ENCODE measurements at places on chromosomes 7 and 10.

- DNase-seq = no peak
These were observed 159.8 kb downstream of the SH3PXD2A start for GRCh38 chr10:103695584-103696005.

DNA sequence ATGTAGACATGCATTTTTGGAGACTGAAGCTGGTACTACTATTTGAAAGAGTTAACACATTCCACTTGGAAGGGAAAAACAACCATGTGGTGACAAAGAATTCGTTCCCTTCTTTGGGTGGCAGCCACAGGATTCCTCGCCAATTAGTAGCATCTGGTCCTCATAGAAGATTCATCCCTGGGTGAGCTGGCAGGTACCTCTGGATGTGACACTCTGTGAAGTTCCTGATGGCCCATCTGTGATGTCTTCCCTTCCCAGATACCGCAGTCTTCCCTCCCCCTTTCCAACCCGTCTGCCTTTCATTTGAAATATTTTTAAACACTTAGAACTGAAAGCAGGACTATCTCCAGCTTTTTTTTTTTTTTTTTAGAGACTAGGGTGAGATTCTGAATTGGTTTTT is 569.5 kb downstream of the TYW1 start:
- DNase-seq = no peak

DNA sequence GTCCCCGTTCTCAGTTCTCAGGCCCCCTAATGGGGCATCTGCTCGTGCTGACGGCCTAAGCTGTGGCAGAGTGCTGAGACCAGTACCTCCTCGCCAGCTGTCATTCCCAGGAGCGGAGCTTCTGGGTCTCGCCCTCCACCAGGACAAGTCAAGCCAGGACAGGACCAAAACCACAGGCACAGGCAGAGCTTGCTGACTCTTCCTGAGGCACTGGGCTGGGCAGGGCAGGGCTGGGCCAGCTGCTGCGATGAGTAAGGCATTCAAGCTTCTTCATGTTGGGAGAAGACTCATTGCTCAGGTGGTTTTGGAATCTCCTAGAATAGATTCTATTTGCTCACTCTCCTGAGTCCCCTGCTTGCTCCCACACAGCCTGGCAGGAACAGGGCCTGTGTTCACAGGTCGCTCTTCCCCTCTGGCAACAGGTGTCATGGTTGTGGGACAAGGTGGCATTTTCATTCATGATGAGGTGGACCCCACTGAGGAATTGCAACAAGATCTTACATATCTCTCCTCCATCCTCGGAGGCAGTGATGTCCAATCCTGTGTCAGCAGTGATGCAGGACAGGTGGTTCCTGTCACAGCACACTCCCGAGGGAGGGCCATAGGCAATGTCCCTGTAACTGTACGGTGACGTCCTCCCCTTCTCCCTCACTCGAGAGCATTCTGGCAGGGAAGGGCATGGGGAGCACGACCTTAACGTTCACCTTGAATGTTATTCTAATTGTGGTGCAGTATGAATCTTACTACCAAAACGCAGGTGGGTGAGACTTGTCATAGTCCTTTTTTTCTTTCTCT is 17.0 kb upstream of the SH3PXD2A start:
- no peak for DNase-seq

GRCh38 chr7:84637568-84638338 is 443.2 kb upstream of the SEMA3A start:
- peak; percentile 2 for DNase-seq

GRCh38 chr7:87129332-87129731 is 22.9 kb upstream of the DMTF1 start:
- no peak for DNase-seq

DNA sequence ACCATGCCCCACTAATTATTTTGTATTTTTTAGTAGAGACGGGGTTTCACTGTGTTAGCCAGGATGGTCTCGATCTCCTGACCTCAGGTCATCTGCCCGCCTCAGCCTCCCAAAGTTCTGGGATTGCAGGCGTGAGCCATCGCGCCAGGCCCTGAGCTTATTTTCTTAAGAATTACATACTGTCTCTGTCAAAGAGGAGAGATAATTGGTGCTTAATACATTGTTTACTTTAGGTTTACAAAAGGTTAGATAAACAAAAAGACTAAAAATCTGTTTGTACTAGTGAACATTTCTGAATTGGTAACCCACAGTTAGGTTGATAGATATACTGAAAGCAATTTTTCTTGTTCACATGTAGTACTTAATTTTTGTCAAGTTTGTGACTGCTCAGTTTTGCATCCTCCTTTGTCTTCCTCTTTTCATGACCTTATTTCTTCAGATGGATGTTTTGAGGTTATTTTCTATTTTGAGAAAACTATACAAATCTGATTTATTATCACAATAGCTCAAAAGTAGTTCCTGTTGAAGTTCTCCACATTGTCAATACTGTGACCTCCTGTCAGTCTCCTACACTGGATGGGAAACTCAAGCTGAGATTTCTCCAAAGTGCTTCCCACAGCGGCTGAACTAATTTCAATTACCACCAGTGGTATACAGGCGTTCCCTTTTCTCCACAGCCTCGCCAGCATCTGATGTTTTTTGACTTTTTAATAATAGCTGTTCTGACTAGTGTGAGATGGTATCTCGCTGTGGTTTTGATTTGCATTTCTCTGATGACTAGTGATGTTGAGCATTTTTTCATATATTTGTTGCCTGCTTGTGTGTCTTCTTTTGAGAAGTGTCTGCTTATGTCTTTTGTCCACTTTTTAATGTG is 22.5 kb downstream of the HHEX start:
- peak; percentile 59 for DNase-seq

GRCh38 chr10:50341987-50342386 is 90.7 kb upstream of the ASAH2 start:
- DNase-seq = no peak

DNA sequence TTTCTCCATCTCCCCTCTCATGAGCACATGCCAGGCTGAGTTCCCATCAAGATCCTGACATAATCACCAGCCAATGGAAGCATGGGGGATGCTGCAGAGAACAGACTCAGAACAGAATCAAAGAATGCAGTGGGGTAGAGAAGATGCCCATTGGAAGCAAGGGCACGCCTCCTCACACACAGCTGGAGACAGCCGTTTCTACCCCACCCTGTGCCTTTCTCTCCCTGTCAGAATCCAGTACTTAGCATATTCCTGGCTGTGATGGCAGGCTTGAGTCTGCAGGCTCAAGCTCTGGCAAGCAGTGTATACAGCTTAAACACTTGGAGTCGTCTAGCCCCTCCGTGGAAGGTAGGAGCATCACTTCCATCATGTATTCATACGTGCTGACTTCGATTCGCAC is 867.9 kb downstream of the NRG3 start:
- no peak for DNase-seq

DNA sequence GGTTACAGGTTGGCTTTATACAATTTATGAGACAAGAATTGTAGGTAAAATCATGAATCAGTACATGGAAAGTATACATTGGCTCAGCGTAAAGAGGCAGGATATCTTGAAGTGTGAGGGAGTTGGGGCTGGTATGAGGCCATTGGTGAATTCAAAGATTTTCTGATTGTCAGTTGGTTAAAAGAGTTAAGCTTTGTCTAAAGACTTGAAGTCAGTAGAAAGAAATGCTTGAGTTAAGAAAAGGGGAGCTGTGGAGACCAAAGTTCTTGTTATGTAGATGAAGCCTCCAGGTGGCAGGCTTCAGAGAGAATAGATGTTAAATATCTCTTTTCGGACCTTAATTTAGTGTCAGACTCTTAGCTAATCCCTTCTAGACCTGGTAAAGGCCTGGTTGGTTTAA is 341.0 kb downstream of the GALNT17 start:
- no peak for DNase-seq

DNA sequence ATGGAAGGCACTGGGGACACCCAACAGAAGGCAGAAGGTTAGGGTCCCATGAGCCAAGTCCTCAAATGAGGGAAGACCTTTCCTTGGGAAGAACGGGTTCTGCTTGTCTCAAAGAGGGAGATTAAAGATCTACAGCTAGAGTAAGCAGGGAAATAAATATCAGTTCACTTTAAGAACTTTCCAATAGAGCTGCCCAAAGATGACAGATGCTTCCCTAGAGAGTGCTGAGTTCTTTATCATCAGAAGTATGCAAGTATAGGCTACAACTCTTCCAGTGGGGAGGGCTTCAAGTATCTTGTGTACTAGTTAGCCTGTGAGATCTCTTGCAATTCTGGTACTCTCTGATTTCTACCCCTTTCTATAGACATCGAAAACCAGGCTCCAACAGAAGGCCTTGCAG is 39.4 kb downstream of the EMX2 start:
- no peak for DNase-seq

GRCh38 chr7:55092975-55093373 is 74.2 kb downstream of the EGFR start:
- DNase-seq = no peak

- DNase-seq = no peak
These were observed 261.5 kb downstream of the SNX10 start for GRCh38 chr7:26553128-26553527.

DNA sequence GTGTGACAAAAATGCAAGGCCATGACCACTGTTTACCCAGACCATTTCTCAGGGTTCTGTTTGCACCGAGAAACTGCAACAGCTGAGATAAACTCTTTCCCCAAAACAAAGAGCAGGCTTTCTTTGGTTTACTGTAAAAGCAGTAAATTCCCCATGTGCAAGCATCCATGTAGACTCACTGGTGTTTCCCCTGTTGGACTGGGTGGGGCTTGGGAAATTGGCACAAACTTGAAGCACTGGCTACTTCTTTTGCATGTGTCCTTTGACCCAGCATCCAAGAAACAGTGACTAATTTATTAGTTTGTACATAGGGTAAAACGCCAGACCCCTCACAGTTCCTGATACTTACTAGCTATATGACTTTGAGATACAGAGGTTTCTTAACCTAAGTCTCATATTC is 12.3 kb downstream of the IQUB start:
- no peak for DNase-seq

- no peak for DNase-seq
These were observed 1.1 kb downstream of the KIAA1217 start for GRCh38 chr10:24209946-24210491.

DNA sequence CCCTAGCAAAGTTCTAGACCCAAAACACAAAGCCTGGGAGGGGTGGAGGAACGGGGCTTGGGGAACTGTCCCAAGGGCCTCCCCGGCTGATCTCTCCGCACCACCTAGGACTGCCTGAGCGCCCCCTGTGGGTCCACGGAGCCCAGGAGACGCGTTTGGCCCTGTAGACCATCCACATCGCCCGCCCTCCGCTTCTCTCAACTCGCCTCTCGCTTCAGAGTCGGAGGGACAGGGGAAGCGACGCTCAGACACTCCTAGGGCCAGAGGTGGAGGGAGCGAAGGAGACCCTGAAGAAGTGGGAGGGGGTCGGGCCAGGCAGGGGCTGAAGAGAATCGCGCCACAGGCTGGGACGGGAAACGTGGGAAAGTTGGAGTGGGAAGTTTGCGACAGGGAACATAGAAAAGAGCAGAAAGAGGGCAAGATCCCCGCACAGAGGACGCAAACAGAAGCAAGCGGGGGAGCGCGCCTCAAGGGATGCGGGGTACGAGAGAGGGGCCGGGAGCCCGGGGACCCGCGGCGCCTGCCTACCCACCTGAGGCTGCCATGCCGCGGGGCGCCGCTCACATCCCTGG is 378 bp downstream of the PIK3AP1 start:
- DNase-seq = peak; percentile 86

DNA sequence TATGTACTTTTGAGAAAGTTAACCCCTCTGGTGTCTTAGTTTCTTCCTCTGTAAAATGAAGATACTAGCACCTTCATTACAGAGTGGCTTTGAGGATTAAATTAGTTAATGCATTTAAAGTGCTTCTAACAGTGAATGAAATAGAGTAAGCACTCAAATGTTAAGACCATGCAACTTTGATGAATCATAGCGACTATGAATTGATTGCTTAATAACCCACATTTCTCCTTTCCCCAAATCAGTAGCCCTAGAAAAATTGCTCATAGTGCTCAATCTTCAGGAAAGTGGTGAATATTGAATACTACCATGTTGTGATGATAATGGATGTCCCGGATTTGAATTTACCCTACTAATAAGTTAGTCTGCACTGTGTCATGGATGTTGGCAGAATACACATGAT is 48.1 kb downstream of the CD36 start:
- DNase-seq = peak; percentile 67

DNA sequence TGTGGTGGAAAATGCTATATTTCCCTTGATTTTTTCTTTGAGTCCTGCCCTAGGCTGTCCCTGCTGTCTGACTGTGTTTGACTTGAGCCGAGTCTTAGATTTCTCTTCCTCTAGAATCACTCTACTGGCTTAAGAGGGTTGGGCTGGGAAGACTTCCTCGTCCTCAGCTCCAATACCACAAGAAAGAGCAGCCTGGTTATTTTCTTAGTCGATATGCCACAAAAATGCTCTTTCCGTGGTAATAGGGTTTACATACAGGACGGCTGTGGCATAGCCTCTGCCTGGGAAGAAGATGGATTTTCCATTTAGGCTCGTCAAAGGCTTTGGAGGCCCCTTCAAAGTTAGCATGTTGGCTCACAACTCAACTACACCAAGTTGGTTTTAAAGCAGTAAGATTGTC is 212.0 kb upstream of the IGFBP3 start:
- no peak for DNase-seq

DNA sequence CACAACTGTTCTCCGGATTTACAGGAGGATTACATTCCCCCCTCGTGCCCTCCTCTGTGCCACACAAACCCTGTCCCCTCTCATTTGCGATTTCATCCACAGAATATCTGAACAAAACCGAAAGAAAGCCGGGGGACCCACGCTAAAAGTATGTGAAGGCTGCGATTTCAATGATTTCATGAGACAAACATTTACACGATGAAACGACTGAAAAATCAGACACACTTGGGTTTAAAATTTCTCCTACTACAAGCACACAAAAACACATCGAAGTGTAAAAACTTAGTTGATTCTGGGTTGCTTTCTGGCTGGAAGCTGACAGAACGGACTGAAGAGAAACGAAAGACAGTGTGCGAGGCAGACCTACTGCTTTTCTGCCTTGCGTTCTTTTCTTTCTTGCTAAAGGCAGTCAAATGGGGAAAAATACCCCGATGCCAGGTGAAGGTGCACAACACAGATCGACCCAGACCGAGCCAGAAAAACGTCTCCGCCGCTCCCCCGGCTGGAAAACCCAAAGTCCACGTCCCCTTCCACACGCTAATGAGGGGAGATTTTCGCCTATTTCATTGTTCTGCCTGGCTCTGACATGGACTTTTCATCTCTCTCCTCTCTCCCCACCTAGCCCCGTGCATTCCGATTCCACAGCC is 1.2 kb downstream of the HIPK2 start:
- DNase-seq = peak; percentile 39

DNA sequence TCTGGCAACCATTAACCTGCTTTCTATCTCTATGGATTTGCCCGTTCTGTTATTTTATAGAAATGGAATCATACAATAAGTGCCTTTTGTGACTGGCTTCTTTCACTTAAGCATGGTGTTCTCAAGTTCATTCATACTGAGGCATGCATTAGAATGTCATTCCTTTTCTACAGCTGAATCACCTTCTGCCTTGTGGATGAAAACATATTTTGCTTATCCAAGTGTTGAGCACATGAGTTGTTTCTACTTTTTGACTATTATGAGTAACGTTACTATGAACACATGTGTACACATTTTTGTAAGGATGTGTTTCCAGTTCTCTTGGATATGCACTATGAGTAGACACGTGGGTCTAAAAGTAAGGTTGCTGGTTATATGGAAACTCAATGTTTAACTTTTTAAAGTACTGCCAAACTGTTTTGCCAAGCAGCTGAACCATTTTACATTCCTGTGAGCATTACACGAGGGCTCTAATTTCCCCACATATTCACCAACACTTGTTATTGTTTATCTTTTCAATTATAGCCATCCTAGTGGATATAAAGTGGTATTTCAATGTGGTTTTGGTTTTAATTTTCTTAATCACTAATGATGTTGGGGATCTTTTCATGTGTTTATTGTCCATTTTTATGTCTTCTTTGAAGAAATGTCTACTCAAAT is 241.3 kb downstream of the FANK1 start:
- DNase-seq = no peak
